Esophagus muscularis mucosa (tissue), 4 donors: ENCODE measurements at places on chromosomes 7 and 10.

DNA sequence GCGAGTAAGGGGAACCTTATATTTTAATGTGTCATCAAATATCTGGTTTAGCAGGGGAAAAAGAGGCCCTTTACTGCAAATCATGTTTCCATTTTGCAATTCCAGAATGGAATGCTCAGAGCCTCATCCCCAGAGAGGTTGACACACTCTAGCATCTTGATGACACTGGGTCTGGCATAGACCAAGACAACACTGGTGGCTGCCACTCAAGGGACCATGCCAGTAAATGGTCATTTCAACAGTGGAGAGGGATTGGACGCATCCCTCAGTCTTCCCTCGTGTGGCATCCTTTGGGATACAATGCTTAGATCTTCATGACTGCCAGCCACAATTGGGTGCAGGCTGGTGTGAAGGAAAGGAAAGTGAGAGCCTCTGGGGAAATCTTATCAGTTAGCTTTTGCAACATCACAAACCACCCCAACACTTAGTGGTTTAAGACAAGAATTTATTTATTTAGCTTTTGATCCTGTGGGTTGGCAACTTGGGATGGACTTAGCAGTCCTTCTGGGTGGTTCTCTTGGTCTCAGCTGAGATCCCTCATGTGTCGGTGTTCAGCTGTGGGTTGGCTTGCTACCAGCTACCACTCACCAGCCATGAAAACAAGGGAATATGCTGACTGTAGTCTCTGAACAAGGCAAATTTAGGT, 21.6 kb downstream of the TACC2 start:
- DNase-seq = no peak

DNA sequence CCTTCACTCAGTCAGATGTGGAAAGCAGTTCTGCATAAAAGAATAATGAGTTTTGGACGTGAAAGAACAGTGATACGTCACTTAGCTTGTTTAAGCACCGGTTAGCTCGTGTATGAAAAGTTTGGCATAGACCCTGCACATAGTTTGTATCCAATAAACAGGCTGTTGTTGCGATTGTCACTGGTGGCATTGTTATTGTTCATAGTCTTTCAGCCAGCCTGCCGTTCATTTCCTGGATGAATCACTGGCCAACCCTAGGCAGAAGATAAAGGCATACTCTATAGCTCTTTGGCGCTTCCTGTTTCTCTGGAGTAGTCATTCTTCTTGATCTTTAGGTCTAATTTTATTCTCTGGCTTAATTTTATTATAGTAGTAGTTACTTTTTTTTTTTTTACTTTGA, 57.8 kb upstream of the ANKRD30A start:
- no peak for DNase-seq

DNA sequence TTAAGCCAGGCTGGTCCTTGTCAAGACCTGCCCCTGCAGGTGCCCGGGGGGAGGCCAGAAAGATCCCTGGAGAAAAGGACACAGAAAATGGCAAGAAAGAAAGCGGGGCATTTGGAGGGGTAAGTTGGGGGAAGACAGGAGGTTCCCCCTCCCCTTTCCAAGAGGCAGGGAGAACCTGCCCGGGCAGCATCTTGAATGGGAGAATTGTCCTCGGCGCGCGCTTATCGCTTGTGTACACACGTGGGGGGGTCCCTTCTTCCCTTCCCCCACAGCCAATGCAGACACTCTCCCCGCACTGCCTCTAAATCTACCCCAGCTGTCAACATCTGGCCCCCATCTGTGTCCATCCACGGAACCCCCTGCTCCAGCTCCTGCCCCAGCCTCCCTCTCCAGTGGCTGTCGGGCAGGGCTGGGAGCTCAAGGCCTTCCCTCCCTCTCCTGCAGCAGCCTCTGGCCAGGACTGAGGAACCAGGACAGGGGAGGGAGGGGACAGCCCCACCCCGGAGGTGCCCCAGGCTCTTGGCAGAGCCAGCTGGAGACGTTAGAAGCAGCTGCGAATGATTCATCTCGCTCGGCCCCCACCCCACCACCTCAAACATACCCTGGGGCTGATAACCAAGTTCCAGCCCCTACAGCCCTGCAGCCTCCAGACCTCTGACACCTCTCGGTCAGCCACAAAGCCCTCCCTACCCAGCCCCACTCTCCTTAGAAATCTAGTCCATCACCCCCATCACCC, 25.3 kb downstream of the EPHB4 start:
- DNase-seq = no peak

GRCh38 chr10:5404208-5405041, at the start of gene TUBAL3:
TSS of gene TUBAL3 (minus strand) at chr10:5404828. CDS start at chr10:5404792, 36 bp downstream.
- DNase-seq = no peak

DNA sequence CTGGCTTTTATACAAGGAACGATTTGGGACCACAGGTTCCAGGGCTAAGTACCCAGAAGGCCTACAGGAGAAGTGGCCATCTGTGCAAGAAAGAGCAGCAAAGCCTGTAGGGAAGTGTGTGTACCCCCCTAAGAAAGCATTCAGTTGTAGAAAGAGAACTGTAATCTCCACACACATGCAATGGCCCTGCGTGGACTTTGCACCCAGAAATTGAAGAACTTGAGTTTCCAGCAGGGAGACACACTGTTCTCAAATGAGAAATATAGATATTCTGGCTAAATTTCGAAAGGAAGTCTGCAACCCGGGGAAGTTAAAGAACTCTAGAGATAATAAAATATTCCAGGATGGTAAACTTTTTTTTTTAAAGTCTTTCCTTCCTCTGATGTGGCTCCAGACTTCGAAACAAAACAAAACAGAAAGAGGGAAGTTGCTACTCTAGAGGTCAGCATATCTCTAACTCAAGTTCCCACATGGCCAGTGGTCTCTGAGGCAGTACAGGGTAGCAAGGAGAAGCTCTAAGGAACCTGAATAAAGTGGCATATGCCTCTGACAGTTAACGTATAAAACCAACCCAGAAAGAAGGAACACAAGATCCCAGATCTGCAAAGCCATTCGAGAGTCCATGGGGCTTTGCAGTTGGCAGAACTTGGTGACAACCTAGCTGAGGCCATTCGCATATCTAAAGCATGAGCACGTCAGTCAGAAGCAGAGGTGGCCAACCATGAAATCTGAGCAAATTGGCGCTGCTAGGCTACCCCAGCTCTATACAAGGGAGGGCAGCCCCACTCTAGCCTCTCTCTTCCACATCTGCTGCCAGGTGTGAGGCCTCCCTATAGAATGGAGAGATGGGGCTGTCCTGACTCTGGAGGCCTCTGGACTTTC, 56.6 kb downstream of the ELMO1 start:
- DNase-seq = no peak

DNA sequence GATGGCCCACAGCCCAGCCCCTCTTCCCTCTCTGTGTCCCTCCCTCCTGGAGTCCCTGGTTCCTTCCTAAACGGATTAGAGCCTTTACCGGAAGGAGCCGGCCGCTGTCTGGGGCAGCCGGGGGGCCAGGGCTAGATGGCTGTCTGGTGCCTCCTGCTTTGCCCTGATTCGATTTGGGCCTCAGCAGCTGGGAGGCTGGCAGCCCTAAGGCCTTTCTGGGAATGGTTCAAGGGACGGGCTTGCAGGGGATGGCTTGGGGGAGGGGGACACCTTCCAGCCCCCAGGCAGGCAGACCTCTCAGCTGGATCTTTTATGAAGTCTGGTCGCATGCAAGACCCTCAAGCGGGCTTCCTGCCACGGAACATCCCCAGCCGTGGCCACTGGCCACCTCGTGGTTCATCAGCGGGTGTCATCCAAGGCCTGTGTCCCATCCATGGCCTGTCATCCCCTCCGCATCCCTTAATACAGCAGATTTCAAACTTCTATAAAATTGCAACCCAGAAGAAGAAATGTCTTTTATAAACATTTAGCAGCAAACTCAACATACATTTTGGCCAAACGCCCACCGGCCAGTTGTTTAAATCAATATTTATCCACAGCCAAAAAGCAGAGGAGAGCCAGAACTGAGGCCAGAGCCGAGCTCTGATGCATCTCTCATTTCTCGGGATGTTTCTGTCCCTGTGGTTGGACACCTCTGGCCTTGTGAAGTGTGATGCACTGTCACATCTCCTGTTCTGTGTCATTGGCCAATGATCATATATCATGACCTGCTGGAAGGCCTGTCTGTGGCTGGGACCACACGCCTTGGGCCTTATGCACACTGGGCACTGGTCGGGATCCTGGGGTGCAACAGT, 52.0 kb downstream of the GTF2IRD1 start:
- no peak for DNase-seq

GRCh38 chr7:39720586-39720985, 97.2 kb downstream of the RALA start:
- no peak for DNase-seq

DNA sequence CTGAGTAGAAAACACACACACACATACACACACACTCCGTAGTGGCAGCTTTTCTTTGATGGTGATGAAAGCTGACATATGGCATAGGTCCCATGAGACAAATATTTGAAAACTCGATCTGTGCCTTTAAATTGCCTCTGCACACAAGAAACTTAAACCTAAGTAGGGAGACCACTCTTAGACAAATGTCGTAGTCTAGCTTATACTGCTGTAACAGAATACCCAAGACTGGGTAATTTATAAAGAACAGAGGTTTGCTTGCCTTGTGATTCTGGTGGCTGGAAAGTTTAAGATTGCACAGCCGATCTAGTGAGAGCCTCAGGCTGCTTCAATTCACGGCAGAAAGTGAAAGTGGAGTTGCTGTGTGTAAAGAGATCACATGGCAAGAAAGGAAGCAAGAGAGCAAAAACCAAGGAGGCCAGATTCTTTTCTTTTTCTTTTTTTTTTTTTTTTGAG, 489.4 kb upstream of the SORCS1 start:
- no peak for DNase-seq
